ENCODE measurements at places on chromosomes 1 and 21.

- DNase-seq: no peak
Measured at GRCh38 chr21:45110873-45111624, 36.7 kb downstream of the ADARB1 start.

DNA sequence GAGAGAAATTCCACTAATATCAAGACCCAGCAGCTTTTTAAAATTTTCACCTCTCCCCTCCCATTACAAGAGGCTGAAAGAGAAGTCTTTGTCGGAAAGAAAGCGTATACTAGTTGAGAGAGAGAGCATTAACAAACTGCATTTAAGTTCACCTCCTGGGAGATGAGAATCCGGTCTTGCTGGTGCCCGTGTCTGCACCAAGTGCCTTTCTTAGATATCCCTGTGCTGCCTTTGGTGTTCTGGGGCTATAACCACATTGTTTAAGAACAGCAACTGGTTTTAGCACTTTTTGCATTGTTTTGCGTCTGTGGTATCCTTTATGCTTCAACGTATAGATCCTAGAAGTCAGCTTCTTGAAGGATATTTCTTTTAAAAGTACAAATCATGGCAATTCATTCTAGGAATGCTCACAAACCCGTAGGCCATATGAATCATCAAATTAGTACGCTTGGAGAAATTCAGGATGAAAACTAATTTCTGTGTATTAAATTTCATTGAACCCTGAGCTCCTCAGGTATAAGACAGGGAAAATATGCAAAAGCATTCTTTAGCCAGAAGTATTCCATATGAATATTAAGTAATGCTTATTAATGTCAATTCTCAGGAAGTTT is 3.4 kb upstream of the RPE65 start:
- no peak for DNase-seq

- no peak for DNase-seq
Measured at GRCh38 chr1:90616395-90616794, 100.7 kb downstream of the BARHL2 start.

DNA sequence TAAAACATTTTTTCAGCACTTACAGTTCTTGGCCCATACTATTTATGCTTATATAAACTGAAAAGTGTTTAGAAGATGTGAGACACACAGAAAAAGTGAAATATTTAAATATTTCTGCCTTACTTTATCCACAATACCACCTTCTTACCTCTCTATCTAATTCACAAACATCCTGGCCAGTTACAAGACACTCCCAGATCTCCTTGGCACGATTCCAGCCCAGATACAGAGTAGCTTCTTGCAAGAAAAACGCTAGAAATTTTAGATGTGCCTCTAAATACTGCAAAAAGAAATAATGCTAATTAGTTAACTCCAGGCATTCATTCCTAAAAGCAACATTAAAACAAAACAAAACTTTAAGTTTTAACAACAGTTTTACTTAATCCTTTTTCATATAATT is 68.4 kb downstream of the USP24 start:
- no peak for DNase-seq

- DNase-seq: peak; percentile 75
Measured at GRCh38 chr1:215719552-215719951, 152.4 kb downstream of the KCTD3 start.

DNA sequence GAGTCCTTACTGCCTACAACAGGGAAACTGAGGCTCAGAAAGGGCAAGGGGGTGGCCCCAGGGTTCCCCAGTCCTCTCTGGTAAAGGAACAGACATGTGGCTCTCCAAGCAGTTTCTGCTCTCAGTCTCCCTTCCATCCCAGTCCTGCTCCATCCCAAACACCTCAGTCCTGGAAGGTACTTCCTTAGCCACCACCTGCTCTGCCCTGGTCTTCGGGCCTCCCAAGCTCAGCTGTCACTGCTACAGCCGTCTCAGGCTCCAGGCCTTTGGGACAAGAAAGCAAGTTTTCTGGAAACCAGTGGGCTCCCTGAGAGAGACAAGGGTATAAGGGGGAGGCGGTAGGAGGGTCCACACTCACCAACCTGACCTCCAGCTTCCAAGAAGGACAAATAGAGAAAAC is 23.1 kb upstream of the ADGRB2 start:
- DNase-seq: no peak

DNA sequence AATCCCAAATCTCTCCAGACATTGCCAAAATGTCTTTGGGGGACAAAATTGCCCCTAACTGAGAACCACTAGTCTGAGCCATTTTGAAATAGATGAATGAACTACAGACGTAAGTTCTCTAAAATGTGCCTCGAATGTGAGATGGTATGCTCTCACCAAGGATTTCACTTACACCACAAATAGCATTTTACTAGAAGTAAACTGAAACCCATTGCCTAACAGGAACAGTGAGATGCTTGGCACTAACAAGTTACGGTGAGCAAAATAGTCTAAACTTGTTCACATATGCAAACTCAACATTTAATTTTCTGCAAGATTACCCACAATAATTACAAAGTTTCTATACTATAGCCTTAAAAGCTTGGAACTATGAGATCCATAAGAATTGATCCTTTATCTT is 343.6 kb upstream of the ESRRG start:
- DNase-seq: no peak

All from fibroblast of skin of abdomen (primary cell).